ENCODE measurements at places on chromosomes 1 and 21. TPM values are rescaled to one million over a fixed set of nuclear protein-coding genes. Genes with fewer than 3 reads are reported as not detected.

DNA sequence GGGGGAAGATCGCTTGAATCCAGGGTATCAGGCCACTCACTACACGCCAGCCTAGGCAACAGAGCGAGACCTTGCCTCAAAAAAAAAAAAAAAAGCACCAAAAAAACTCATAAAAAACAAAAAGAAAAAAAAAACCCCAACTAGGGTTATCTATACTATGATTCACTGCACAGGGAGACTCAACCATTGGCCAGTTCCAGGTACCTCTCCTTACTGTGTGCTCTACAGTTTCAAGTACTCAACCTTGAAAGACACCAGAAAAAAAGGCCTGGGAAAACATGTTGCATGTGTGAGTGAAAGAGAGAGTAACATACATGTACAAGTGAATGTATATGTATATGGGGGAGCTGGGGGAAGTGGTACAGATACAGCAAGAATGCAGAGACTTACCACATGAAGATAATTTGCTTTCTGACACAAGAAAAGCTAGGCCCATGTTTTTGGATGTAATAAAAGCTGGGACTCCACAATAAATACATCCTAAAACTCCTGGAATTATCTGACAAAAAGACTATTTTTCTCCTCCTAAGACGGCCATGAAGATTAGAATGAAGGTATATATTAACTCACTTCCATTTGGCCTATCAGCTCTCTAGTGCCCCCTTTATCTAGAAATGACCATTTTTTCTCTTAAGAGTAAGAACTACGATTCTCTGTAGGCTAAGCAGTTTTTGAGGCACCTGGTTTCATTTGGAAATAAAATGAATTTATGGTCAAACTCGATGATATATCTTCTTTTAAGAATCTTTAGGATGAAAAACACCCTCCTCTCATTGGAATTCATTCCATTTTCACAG lies 52.2 kb downstream of the SLC27A3 start:
- no peaks in the 10 kb centered on the region for H3K27me3 ChIP-seq
- no peak for DNase-seq
- no peak overlapping the region for H3K27ac ChIP-seq

DNA sequence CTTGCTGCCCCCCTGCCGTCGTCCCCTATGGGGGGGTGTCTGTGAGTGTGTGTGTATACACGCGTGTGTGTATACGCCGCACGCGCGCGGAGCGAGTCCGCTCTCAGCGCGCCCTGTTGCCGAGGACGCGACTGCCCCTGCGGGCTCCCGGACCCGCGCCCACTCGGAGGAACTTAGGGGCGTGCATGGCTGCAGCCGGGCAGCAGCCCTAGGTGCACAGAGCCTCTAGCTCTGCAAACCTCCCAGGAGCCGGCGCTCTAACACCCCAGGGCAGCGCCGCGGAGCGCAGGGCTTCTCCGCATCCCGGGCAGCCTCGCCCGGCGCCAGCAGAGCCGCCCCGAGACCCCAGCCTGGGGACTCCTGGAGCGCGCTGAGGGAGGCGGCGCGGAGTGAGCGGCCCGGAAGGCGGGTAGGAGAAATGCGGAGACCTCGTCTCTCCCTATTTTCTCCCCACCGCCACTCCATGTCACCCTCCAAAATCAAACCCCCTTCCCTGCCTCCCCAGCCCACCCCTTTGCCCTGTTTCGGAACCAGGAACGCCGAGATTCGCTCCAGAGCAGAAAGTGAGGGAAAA lies 574 bp downstream of the ITPKB start:
- no peak for DNase-seq
- H3K27me3 ChIP-seq: no peaks in the 10 kb centered on the region
- H3K4me1 ChIP-seq: peaks cover 33% of the 10 kb centered on the region
- peak overlapping the region; percentile 89 for H3K27ac ChIP-seq
- peaks cover 19% of the 10 kb centered on the region for H3K36me3 ChIP-seq

- H3K27me3 ChIP-seq: no peaks in the 10 kb centered on the region
- DNase-seq: no peak
- H3K4me3 ChIP-seq: no peak overlapping the region
- no peak overlapping the region for H3K27ac ChIP-seq
- peaks cover 3% of the 10 kb centered on the region for H3K4me1 ChIP-seq
These were observed 15.4 kb upstream of the SLC5A9 start for GRCh38 chr1:48207131-48207530.

GBP6 gene
- polyA plus RNA-seq: 0.23 TPM

BGLAP gene
- polyA plus RNA-seq: 5.6 TPM

TMEM167B gene
- 37.3 TPM for polyA plus RNA-seq

Data from spinal cord (tissue), 10 donors.